ENCODE measurements at places on chromosomes 11 and 22.
A peak's percentile ranks its signal among the peaks of the same experiment; 100 is the strongest.

DNA sequence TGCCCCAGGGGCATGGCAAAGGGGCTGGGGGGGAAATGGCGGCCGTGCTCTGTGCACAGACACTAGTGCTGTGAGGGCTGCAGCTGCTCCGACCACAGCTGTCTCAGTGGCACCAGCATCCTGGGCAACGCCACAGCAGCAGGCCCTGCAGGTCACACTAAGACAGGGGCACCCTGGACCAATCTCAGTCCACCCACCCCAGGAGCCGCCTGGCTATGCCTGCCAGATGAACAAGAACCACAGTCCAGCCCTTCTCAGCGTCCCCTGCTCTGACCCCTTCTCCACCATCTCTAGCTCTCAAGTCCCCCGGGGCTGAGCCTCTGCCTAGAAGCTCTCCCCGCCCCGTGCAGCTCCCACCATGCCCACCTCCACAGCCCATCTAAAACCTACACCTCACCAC lies 16.5 kb downstream of the TUBGCP6 start:
- no peak for DNase-seq

GRCh38 chr22:37818409-37819104 lies 4.6 kb upstream of the GALR3 start:
- no peak for DNase-seq

GRCh38 chr11:30260813-30261212 lies 30.0 kb downstream of the FSHB start:
- DNase-seq, result no peak

DNA sequence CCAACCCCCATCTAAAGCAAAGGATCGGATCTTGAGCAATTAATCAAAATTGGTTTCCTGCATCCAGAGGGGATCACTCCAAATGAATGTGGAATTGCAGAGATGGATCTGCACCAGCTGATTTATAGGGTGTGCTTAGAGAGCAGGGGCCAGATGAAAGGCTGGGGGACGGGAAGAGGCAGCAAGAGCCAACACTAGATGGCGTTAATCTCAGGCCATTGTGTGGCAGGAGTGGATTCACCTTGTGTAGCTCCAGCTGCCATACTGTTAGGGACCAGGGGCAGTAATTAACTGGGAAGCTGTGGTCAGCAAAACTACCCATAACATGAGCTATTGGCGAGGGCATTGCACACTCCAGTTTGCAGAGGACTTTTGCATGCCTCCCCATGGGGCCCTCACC lies 35.6 kb downstream of the SERPINH1 start:
- DNase-seq, result peak; percentile 34

- no peak for DNase-seq
These were observed at the start of gene RAC2 for GRCh38 chr22:37244114-37244921. Gene RAC2, minus strand, starts transcription at chr22:37244269. Its CDS starts 121 bp downstream, at chr22:37244148.

DNA sequence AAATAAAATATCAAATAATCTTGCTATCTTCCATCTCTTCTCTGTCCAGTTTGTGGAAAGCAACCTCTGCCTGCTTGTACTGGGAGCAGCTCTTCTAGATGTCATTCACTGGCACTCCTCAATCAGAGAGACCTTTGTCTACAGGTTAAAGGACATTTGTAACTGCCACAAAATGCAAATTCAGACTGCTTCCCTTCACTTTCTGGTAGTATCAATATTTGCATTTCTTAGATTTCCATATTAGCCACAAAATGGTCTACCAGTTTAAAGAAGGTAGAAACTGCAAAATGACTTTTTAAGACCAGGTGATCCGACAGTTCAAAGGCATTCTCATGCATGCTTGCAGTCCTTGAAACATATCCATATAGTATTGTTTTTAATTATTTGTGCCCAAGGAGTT lies 51.7 kb upstream of the RCN1 start:
- DNase-seq, result no peak

- no peak for DNase-seq
These were observed 13.6 kb downstream of the TIMP3 start for GRCh38 chr22:32815059-32815458.

- DNase-seq, result no peak
These were observed 28.1 kb upstream of the KLHL35 start for GRCh38 chr11:75461151-75461550.

- no peak for DNase-seq
These were observed 509.9 kb downstream of the NTM start for GRCh38 chr11:131880316-131880715.

- peak; percentile 70 for DNase-seq
These were observed 95.5 kb upstream of the PARVA start for GRCh38 chr11:12281571-12282478.

DNA sequence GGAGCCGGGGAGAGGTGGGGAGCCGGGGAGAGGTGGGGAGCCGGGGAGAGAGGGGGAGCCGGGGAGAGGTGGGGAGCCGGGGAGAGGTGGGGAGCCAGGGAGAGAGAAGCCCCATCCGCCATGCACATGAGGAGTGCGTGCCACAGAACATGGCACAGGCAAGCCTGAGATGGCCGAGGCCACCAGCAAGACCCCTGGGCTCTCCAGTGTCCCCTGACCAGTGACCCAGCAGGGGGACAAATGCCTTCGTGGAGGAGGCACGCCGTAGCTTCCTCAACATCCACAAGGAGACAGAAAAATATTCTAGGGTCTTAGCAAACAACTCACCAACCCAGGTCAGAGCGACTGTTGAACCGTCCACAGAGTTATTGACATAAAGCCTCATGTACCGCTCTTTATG lies 618.8 kb downstream of the TBC1D22A start:
- DNase-seq, result no peak

- DNase-seq, result no peak
These were observed 20.7 kb downstream of the FAM83F start for GRCh38 chr22:40015358-40015976.

DNA sequence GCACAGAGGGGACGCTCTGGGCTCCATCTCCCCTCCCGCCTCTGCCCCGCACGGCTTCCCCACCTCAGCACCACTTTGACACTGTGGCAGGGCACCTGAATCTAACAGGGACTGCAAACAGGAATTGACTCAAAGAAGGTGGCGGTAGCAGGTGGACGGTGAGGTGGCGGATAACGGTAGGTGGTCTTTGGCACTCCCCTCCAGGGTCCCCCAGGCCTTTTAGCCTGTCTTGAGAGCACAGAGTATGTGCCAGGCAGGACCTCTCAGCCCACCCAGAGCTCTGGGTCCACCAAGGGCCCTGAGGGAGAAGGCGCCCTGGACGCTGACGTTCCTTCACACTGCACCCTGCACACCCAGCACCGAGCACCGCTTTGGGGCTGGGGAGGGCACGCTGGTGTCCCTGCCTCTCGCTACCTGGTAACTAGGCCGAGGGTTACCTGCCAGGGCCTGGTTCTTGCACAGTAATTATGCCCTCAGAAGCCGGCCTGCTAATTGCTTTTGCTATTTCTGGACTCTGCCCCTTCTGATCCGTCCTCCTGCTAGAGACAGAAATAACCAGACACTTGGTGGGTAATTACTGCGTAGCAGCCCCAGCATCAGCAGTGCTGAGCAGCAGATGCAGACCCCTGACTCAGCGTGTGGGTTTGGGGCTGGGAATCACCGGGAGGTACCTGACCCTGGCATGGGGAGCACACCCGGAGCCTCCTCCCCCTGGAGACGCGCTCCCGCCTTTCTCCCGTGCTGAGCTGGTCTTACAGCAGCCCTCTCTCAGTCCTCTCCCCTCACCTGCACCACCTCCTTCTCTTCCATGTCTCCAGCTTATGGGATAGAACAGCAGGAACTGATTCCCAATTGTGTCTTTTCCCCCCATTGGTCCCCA lies 103.3 kb upstream of the B3GAT1 start:
- no peak for DNase-seq

GRCh38 chr11:10727146-10727851 lies 23.7 kb upstream of the CTR9 start:
- DNase-seq, result no peak

GRCh38 chr11:914747-915501 lies 4.3 kb upstream of the CHID1 start:
- DNase-seq, result no peak

GRCh38 chr11:95092549-95093324 lies 3.1 kb downstream of the ENDOD1 start:
- DNase-seq, result no peak

DNA sequence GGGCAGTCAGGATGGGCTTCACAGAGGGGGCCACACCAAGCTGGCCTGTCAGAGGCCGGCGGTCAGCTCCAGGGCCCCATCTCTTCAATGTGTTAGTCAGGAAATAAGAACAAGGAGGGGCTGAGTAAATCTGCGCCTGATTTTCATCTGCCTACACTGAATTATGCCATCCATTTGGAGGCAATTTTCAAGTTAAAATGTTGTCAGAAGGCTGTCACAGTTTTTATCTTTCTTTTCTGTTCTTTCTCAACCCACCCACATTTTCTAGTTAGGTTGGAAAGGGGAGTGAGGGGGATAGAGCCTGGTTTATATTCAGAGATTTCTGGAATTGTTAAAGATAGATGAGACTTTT lies 18.8 kb downstream of the ADORA2A start:
- DNase-seq, result no peak

DNA sequence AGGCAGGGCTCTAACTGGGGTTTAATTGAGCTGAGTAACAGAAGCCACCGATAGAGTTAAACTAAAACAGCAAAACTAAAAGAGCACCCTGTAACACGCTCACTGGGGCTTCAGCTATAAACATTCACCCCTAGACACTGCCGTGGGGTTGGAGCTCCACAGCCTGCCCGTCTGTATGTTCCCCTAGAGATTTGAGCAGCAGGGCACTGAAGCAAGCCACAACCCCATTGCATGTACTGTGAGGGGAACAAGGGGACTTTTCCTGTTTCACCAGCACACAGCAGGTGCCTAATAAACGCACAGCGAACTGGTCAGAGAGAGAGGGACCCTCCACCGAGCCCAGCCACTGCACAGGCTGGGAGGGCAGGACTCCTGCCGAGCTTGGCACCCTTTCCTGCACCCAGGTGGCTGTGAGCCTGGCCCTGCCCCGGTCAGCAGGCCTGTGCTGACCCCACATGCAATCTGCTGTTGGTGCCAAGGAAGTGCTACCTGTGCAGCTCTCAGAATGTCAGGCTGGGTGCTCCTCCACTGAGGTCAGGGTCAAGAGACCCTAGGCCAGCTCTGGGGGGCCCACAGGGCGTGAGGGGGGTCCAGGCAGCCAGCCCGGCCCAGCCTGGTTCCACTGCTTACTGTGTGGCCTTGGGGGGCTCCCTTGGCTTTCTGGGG lies 31.9 kb downstream of the RTN4R start:
- no peak for DNase-seq

GRCh38 chr11:65274735-65275682 lies 13.2 kb downstream of the POLA2 start:
- peak; percentile 57 for DNase-seq

GRCh38 chr11:100562128-100562527 lies 125.0 kb upstream of the ARHGAP42 start:
- DNase-seq, result no peak

DNA sequence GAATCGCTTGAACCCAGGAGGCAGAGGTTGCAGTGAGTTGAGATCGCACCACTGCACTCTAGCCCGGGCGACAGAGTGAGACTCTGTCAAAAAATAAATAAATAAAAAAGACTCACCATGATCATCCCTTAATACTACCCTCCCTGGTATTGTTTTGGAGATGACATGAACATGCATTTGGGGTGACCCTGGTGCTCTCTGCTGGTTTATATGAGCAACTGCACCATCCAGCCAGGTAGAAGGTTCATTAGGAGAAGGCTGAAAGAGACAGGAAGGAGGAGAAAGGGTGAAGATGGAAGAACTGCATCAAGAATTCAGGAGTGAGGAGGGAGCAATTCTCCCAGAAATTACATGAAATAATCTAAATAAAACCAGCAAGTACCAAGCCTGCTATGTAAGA lies 37.8 kb downstream of the SLC5A1 start:
- peak; percentile 64 for DNase-seq

DNA sequence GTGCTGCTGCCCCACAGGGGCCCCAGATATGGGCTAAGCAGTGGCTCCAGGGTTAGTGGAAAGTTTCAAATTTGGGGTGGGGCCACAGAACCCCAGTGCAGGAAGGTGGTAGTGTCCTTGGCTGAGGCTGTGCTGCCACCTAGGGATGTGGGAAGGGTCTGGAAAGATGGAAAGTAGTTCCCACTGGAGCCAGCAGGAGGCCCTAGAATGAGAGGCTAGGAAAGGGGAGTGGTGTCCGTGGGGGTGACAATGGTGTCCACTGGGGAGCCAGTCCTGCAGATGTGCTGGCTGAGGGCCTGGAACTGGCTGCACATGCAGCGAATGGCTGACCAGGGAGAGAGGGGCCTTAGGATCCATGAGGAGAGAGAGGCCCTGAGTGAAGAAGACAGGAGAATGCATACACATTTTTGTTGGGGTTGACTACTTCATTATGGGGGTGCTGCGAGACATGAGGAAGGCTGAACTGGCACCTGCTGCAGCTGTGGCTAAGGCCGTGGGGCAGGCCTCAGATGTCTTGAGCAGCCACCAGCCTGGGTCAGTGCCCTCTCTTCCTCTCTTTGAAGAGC lies 21.1 kb downstream of the RFPL3 start:
- DNase-seq, result peak; percentile 1

- no peak for DNase-seq
These were observed 125.7 kb downstream of the PARVA start for GRCh38 chr11:12503039-12503484.

DNA sequence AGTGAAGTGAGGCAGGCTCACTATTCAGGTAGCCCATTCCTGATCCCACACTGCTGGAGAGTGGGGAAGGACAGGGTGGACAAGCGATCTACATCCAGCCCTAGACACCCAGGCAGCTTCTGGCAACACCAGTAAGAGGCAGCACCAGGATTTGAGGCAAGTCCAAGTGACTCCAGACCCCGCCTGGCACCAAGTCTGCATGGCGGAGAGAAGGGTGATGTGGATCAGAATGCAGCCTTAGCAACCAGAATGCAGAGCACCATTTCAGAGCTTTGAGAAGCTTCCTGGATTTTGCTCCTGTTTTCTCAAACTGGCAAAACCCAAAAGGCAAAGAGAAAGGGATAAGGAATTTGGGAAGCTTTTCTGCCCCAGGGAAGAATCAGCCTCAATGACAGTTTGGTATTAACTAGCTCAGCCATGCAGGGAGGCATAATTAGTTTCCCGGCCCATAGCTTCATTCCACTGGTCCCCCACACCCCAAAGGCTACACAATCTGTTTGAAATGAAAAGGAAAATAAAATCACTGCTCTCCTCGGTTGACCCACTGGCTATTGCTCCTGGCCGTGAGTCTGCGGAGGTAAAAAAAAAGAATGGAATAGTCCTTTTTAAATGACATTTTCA lies 17.3 kb downstream of the GALNT18 start:
- DNase-seq, result no peak

DNA sequence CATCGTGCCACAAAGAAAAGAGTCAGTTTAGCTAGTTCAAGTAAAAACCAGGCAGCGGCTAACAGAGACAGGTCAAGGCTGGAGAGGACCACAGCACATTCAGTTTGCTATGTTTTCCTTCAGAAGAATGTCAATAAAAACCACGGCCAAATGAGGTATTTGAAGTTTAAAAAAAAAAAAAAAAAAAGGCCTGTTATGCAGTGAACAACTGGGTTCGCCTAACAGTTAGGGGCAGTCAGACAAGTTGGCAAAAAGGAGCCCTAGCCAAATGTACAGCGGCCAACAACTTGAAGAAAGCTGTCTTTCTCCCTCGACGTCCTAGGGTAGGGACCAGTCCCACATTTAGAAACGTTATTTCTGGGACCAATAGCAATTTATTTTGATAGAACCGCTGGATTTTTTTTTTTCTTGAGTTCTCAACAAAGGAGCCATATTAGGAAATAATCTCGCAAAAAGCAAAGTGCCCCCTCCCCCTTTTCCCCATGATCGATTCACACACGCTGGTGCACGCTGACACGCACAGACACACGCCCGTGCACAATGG lies 237.8 kb downstream of the TTC28 start:
- DNase-seq, result no peak

- no peak for DNase-seq
These were observed 862.4 kb downstream of the OPCML start for GRCh38 chr11:132669949-132670348.

GRCh38 chr22:23071230-23072076 lies 1.1 kb downstream of the GNAZ start:
- DNase-seq, result no peak

Measured in NCI-H1694 treated with DMSO at 0.1 percent for 48 hours (cell line).